ENCODE measurements at places on chromosomes 12 and 14. TPM values are rescaled to one million over a fixed set of nuclear protein-coding genes. Genes with fewer than 3 reads are reported as not detected.

GRCh38 chr12:45284096-45284901 lies 68.4 kb downstream of the ANO6 start:
- DNase-seq, result no peak

- peak; percentile 76 for DNase-seq
Measured at GRCh38 chr12:121811434-121812319, 7.9 kb downstream of the SETD1B start.

GRCh38 chr14:55730592-55731310 lies 150.7 kb downstream of the KTN1 start:
- DNase-seq, result no peak

DNA sequence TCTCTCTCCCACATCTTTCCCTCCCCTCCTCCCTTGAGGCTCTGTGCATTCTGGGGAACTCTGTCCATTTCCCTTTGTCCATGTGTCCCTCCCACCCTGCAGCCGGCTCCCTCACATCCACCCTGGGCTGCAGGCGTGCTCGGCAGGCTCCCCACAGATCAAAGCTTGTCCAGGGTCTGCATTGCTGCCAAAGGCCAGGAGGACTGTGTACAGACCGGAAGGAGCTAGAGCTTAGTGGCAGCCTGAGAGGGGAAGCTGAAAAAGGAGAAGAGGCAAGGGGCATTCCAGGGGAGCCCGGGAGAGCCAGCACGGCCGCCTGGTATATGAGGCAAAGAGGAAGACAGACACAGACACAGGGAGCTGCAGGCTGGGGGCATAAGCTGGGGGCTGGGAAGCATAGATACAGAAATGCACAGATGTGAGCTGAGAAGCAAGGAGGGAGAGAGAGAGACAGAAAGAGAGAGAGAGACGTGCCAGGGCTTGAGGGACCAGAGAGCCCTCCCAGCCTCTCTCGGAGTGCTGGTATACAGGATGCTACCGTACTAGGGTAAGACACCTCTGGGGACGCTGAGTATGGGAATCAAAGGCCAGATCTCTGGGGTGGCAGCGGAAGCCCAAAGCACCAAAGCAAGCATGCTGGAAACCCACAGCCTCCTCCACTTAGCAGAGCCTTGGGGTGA lies 3.3 kb downstream of the CD4 start:
- no peak for DNase-seq

DNA sequence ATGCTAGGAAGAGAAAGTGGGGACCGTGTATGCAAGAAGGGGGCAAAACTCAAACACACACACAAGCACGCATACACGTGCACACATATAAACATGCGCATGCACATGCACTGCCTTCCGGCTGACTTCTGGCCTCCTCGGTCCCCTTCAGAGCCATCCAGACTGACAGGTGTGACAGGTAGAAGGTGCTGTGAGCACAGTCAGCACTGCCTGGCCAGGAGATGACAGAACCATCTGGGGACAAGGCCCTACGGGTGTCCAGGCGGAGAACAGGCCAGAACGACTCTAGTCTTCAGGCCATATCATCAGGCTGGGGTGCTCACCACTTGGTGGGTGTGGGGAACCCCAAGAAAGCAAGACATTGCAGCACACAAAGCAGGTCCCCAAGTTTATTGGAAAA lies 7.3 kb downstream of the KRT83 start:
- no peak for DNase-seq

DNA sequence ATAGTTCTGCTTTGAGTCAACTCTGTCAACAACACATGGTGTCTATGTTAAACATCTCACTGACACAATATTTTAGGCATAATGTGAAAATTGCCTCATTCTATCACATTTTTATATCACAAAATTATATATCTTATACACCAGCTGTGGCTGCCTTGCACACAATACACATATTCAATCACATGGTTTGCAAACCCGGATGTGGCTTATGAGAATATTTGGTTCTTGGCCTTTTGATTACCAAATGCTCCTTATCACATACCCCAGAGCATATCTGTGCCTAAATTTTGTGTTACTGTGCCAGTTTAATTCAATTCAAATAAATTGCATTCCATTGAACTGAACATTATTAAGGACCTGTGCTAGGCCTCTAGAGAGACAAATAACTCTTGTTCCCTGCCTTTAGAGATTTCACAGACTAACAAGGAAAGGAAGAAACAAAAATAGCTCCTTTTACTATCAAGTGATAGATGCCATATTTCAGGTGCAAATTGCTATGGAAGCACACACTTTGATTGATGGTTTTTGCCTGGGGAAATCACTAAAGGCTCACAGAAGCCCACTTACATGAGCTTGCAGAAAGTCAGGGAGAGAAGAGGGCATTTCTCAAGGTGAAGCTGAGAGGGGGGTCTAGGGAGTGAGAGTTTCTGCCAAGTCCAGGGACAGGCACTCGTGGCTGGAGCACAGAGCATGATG lies 63.4 kb downstream of the PPP1R36 start:
- no peak for DNase-seq

The TAS2R9 gene
- total RNA-seq, result 0.27 TPM
